ENCODE measurements at places on chromosomes 1 and 21.
A peak's percentile ranks its signal among the peaks of the same experiment; 100 is the strongest.

- no peak for DNase-seq
Measured at GRCh38 chr1:54604572-54605370, 18.6 kb downstream of the FAM151A start.

DNA sequence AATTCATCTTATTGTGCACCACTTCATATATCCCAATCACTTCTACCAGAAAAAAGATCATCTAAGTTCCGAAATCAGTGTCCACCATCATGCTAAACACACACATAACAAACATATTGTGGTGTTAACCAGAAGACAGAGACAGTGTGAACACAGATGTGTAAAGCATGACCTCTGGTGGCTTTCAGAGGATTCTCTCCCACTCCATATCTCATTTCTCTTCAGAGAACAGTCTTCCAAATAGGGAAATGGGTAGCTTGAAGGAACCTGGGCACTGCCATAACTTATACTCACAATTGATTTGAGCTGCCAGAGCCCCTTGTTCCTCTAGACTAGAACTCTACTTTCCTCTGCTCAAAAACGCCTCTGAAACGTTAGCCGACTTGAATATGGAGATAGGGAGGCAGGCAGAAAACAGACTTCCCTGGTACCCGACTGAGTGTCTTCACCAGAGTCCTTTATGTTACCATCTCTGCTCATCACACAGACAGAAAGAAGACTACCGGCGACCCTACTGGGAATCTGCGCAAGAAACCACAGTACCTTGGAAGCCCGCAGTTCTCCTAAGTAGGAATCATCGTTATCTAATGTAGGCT, 1.8 kb upstream of the ELAPOR1 start:
- DNase-seq, result peak; percentile 36

- no peak for DNase-seq
Measured at GRCh38 chr1:22815421-22816066, 104.9 kb downstream of the EPHB2 start.

- DNase-seq, result no peak
Measured at GRCh38 chr21:46264046-46264689, 21.2 kb downstream of the MCM3AP start.

GRCh38 chr1:39960431-39960958, 5.5 kb downstream of the MFSD2A start:
- peak; percentile 85 for DNase-seq

- DNase-seq, result no peak
Measured at GRCh38 chr1:30172299-30172694, 551.1 kb downstream of the MATN1 start.

GRCh38 chr1:25959611-25960010, 38.3 kb downstream of the PAFAH2 start:
- DNase-seq, result no peak

DNA sequence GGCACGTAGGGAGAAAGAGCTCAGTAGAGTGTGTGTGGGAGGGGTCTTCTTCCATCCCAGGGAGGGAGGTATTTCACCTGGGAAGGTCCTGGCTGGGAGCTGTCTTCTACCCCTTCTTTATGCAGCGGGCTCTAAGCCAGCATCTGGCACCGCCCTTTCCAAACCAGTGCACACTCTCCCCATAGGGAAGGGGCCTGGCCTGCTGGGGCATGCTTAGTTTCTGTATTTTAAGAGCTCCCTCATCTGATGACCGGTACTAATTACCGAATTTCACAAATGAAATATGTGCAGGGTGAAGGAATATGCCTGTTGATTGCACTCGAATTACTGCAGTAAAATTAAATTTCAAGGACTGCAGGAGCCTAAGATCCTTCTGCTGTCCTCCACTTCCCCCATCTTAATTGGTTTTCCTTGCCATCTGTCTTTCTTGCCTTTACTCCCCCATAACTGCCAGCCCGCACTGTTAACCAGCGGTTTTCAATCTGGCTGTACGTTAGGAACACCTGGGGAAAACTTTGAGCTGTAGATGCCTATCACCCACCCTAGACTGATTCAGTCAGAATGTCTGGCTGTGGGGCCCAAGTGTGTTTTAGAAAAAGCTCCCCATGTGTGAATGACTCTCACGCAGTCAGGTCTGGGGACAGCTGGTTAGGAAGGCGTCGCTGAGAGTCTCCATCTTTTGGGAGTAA, 20.1 kb downstream of the GALNT2 start:
- no peak for DNase-seq

DNA sequence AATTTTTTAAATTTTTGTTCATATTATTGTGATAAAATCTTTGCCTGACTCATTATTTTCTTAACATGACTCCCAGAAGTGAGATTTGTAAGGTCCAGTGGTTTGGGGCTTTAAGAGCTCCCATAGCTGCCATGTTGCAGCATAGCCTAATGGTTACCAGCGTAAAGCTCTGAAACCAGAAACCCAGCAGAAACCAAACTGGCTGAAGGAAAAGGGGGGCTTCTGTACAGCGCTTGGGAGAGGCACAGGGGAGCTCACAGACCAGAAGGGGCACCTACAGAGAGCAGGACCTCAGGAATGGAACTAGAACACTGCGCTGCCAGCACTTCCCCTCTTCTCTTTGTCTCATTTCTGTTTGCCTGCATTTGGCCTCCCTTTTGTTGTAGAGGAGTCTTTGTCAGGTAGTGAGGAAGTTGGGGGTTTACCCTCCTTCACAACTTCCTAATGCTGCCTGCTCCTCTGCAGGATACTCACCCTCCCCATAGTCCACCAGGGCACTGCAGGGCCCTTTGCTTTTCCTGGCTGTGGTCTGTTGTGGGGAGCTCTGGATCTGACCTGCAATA, 2.6 kb upstream of the PYCR2 start:
- no peak for DNase-seq

Measured in inflammatory macrophage (primary cell).